ENCODE measurements at places on chromosomes 3 and 15. TPM values are rescaled to one million over a fixed set of nuclear protein-coding genes. Genes with fewer than 3 reads are reported as not detected.

- no peak overlapping the region for H3K27ac ChIP-seq
- H3K36me3 ChIP-seq, result no peaks in the 10 kb centered on the region
- no peaks in the 10 kb centered on the region for H3K27me3 ChIP-seq
Observed at GRCh38 chr15:60471314-60471713, 7.6 kb downstream of the ICE2 start.

CCDC51 gene
- total RNA-seq, result 24.3 TPM

- H3K4me1 ChIP-seq, result peaks cover 10% of the 10 kb centered on the region
- H3K27me3 ChIP-seq, result no peaks in the 10 kb centered on the region
- 0 out of 2 replicates have a peak overlapping the region, but pooled peaks have one; percentile 63 for H3K27ac ChIP-seq
- H3K36me3 ChIP-seq, result no peaks in the 10 kb centered on the region
Observed at GRCh38 chr15:75844629-75845335, 1.5 kb downstream of the UBE2Q2 start.

- H3K27ac ChIP-seq, result no peak overlapping the region
- no peak overlapping the region for H3K4me3 ChIP-seq
- H3K4me1 ChIP-seq, result peaks cover 4% of the 10 kb centered on the region
- no peak for DNase-seq
Observed at GRCh38 chr3:149783576-149783975, 8.8 kb downstream of the ANKUB1 start.

- H3K27ac ChIP-seq, result no peak overlapping the region
- DNase-seq, result no peak
- no peaks in the 10 kb centered on the region for H3K27me3 ChIP-seq
- H3K36me3 ChIP-seq, result no peaks in the 10 kb centered on the region
Observed at GRCh38 chr3:184472723-184473428, 88.7 kb upstream of the EPHB3 start.
